ENCODE measurements at places on chromosomes 6 and 20.

- DNase-seq, result no peak
These were observed 10.4 kb upstream of the SIRPB1 start for GRCh38 chr20:1630186-1630585.

DNA sequence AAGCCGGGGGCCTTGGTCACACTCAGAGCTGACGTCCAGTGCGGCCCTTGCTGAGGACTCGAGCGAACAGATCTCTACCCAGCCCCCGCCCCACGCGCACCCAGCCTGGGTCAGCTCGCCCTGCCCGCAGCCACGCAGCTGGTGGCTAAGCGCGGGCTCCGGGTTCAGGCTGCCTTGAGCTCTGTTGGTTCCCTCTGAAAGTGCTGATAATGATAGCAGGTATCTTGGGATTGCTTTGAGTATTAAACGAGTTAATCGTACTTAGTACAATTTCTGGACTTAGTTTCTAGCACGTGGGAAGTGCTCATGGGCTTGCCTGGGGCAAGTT, 88.1 kb upstream of the TGM3 start:
- no peak for DNase-seq

DNA sequence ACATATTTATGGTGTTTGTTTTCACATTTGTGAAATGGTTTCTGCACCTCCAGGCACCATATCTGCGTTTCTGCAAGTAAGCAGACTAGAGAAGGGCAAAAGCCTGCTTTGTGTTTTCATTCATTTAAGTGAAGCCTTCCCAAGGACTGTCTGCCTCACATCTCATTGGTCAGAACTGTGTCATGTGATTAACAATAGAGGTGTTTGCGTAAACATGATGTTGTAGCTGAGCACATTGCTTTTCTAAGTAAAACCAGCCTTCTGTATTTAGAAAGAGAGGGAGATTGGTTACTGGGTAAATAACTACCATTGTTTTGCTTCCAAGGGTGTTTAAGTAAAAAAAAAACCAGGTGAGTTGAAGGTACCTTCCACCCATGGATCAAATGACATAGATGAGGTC, 39.7 kb downstream of the SH3BGRL2 start:
- DNase-seq, result no peak

DNA sequence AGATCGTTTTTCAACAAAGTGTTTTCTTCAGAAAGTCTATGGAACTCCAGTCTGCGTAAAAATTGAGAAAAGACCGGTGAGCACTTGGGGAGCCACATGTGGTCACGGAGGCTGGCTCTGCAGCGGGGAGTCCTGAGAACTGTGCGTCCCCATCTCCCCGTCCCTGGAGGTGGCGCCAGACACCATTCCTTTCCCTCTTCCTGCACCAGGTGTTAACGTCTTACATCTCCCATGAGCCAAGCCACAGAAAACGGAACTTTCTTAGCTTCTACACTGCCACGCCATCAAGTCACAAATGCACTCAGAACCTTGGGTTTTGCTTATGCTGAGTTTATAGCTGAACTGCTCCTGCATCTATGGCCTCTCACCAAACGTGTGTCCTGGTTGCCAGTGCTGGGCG, 62.6 kb downstream of the GINS1 start:
- DNase-seq, result no peak

DNA sequence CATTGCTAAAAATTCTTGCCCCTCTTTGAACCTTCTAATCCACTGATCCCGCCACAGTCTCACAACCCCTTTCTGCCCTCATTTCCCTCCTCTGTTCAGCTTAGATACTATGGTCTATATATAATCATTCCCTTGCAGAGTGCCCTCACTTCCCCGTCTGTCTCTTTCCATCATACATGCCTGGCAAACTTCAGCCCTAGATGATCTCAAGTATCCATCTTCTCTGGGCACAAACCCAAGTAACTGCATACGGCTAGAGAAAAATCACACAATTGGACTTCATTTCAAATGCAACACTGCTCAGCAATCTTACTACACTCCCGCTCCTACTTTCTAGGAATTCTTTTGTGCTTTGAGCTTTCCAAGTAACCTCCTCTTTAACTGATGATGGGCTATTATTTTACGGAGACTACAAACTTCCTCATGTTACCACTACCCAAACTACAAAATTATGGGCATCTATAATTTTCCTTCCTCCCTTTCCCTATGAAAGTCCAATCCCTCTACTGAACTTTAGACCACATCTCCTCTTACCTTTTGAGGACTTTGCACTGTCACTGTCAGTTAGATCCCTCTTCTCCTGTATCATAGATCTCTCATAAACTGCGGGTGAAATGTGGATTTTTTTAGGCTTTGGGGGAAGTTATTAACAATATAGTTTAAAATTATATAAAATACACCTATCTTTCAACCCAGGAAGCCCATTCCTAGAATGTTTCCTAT, 135.6 kb downstream of the BTBD9 start:
- no peak for DNase-seq

DNA sequence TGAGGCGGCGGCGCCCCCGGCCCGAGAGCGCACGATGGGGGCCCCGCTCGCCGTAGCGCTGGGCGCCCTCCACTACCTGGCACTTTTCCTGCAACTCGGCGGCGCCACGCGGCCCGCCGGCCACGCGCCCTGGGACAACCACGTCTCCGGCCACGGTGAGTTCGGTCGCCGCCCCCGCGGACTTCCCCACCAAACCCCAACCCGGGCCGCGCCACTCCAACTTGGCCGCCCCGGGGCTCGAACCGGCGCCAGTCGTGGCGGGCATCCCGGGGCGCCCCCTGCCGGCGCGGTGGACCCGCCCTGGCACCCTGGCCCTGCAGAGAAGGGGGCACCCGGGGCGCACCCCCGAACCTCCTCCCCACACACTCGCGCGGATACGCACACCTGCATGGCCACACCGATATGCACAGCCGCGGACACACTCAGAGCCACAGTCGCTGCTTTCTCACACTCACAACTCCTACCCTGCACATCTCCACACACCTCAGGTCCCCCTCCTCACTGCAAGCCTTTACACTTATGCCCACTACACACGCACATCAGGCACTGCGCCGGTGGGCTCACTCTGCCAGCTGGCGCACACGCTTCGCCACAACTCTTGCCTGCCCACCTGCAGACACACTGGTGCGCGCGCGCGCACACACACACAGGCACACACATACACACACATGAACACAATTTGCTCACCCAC, 535 bp downstream of the VSTM2L start:
- DNase-seq, result no peak
